ENCODE measurements at places on chromosomes 5 and 9.

GRCh38 chr5:14032918-14033317 is 88.4 kb upstream of the DNAH5 start:
- DNase-seq = no peak

DNA sequence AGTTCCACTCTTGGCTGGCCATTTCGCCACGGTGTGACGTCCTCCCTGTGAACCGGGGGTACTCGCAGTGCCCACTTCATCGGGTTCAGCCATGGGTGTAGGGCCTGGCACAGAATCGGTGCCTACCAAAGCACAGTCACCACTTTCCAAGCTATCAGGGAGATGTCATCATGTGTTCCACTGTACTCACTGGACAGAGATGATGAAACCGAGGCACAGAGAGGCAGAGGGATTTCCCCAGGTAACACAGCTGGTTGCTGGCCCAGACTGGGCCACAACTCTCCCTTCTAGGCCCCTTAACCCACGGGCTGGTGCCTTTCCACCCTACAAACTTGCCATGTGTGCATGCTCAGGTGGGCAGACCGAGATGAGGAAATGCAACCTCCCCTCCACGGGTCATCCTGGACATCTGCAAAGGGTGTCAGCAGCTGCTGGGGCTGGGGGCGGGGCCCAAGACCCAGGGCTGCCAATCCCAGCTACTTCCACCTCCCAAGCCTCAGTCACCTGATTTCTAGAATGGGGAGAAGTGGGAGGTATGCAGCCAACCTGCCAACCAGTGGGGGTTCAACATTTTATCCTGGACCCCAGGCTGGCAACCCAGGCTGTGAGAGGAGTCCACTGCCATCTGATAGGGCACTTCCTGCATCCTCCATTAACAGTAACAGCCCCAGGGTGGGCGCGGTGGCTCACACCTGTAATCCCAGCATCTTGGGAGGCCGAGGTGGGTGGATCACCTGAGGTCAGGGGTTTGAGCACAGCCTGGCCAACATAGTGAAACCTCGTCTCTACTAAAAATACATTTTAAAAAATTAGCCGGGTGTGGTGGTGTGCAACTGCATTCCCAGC is 893 bp upstream of the SH2D3C start:
- peak; percentile 78 for DNase-seq

DNA sequence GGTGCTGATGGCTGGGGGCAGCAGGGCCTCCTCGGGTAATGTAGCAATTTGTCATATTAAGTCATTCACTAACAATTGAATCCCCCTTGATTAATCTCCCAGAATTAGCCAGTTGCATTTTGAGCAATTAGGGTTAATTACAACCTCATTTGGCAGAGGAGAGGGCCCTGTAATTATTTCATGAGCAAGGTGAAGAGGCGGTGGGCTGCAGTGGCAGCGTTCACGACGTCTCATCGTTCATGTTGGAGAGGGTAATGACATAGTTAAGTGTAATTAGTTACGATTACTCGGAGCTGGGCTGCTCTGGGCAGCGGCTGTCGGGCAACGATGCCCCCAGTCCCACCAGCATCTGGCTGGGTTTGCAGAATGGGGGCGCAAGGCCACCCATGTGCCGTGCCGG is 46.0 kb downstream of the NEK6 start:
- DNase-seq = no peak

DNA sequence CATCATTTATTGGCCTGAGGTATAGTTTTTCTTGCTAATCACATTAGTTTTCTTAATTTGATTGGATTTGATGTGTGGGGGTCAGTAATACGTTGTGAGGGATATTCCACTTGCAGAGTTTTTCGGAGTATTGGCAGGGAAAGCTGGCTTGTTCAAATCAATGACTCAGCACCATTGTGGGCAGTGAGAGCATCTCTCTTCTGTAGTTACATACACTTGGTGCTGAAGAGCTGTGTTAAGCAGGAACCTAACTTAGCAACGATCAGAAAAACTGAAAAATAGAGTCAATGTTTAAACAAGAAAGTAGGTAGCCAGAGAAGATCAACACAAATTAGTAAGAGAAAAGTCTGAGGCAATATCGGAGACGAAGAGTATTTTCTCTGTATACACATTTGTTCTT is 344.6 kb upstream of the EDIL3 start:
- DNase-seq = no peak

GRCh38 chr9:91174772-91175171 is 186.9 kb downstream of the AUH start:
- DNase-seq = peak; percentile 38

- no peak for DNase-seq
These were observed 203.4 kb downstream of the GADD45G start for GRCh38 chr9:89808076-89808755.
